ENCODE measurements at places on chromosomes 7 and 10.

DNA sequence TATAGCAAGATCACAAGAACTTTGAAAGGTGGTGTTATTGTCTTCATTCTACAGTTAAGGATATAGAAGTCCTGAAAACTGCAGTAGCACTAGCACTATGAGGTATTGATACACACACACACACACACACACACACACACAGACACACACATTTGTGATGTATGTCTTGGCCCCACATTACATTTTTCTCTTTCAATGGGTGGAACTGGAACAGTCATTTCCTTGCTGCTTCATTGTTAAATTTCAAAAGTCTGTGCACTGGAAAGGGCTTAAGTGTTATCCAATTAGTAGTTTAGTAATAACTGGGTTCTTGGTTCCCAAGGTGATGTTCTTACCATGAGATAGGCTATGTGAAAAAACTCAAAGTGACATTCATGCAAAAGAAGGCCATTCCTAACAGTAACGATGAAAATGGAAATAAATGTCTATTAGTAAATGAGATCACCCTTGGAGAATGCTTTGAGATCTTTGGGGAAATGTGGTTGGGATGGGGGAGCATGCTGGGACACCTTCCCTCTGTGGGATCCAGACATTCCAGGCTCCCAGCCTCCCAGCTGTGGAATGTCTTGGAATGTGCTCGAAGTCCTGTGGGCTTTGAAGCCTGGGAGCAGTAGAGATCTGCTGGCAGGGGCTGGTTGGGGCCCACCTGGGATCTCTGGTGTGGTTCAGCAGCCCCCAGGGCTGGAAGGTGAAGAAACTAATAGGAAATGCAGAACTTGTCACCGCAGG is 37.4 kb upstream of the CALD1 start:
- DNase-seq, result no peak

DNA sequence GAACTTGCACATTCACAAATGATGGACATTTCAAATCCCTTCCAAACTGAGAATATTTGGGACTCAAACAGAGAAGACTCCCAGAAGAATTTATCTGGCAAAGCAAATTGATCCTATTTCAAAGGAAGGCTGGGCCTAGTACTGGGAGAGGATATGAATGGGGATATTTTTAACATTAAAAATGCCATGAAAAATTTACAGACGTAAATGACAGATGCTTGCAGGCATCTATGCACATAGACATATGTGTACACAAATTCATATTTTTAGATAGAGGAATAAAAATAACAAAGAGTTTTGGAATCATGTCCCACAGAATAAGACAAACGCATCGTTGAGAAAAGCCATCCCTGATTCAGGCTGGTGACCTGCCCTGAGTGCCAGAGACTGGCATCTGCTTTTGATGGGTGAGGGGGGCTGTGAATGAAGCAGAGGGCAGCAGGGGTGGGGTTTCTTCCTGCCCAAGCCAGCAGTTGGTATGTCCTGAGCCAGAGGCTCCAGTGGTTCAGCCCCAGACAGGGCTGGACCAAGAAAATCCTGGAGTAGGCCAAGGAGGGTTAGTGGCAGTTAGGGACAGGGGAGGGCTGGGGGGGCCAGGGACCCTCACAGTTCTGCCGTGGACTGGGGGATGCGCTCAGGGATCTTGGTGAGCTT is 138.5 kb downstream of the SLIT1 start:
- no peak for DNase-seq

- DNase-seq, result no peak
Measured at GRCh38 chr10:42491001-42491592, 147.3 kb downstream of the ZNF33B start.

- no peak for DNase-seq
Measured at GRCh38 chr7:2451171-2452073, 24.8 kb downstream of the GRIFIN start.

GRCh38 chr10:47020471-47020870 is 109.2 kb downstream of the PTPN20 start:
- no peak for DNase-seq

GRCh38 chr7:128814499-128814898 is 15.7 kb upstream of the FLNC start:
- no peak for DNase-seq

DNA sequence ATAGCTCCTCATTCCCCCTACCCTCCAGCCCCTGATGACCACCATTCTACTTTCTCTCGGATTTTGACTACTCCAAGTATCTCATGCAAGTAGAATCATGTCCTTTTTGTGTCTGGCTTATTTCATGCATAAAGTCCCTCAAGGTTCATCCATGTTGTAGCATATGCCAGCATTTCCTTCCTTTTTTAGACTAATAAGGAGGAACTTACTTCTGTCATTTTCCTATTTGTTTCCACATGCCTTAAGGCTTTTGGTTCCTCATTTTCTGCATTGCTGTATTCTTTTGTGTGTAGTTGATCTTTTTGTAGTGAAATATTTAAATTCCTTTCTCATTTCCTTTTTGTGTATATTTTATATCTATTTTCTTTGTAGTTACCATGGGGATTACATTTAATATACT is 376.9 kb downstream of the CALN1 start:
- DNase-seq, result no peak

DNA sequence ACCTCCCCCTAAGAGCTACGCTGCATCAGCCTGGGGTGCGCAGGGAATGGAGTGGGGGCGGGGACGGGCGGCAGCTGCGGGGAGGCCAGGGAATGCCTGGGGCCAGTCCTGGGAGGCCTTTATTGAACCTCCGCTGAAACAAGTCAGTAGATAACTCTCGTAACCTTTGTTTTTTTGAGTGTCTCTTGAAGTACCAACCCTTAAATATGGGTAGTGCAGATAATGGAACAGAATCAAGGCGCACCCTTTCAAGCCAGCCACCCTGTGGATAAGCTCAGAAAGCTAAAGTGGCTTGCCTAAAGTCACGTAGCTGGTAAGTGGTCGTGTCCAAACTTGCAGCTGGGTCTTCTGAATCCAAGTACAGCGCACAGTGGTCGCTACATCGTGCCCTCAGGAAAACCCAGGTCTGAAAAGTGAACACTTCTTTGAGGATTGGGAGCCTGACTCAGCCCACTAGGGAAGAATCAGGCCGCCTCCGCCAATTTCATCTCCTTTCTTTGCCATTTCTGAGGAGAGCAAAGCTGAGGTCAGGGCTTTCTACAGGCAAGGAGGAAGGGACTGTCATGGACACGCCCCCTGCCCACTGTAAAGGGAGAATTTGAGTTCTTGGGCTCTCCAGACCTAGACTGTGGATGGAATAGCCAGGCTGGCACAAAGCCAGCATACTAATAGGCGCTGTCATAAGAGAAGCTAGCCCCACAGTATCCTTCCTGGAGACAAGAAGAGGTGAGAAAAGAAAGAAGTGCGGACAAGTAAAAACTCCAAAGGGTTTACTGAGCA is 3.2 kb upstream of the EGR2 start:
- DNase-seq, result no peak

DNA sequence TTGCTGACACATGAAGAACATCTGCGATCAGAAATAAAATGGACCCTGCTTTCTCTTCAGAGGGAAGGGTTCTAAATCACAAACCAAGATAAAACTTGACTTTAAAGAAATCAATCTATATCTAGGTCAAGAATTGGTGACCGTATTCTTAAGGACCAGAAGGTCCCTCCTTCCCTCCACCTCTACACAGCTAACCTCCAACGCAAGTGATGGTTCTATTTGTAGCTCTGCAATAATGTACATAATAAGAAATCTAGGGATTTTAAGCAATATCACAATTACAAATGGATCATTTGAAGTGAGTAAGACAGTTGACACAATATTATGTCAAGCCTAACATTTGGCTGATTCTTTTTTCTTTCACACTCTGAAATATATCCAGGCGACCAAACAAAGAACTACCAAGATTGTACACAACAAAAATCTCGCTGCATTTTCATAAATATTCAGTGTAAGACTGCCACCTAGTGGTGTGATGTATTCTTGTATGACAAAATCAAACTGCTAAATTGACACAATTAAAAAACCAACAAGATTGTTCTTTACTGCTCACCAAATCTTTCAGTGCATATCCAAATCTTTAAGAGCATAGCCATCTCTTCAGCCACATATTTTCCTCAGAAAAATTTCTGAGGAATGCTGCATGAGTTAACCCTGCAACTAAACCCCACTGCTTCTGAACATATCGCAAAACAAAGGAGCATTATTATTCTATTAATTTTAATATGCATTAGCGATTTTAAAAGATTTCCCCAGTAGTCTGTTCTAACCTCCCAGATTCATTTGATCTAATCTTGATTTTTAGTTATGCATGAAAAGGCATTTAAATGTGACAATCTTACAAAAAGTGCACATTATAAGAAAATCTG is 44.5 kb downstream of the ICA1 start:
- no peak for DNase-seq

DNA sequence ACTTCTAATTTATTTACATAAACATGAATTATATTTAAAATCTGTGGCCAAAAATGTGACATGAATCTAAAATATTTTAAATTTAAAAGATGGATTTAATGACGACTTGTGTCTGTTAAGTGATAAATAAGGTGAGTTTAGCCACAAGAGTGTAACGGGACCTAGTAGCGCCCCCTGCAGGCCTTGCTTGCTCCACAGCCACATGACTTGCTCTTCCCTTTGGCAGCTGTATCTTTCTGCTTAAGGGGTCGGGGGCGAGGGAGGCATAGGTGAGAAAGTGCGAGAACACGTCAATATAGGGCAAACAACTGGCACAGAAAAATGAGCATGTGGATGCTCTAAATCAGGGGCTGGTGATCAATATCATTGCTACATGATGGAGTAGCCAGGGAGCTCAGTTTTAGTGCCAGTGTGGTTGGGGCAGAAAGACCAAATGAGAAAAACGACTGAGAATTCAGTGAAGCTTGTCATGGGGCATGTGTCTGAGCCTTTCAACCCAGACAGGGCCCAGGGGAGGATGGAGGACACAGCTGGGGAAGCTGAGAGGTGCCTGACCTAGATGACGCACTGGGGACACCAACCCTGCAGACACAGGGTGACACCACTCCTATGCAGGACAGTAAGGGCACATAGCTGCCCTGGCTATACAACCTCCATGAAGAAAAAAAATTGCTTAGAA is 49.8 kb downstream of the PAXIP1 start:
- DNase-seq, result no peak

DNA sequence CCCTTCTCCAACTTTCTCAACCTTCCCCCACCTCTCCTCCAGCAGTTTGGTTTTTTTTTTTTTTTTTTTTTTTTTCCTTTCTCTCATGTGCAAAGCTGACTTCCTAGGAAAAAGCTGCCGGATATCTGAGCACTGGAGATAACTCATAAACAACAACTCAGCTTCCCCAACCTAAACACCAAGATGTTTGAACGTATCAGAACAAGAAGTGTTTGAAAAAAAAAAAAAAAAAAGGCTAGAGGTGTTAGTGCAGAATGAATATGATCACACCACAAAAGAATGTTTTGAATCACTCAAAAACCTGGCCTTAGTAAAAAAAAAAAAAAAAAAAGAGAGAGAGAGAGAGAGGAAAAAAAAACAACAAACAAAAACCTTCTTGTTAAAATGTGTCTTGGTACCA is 11.2 kb downstream of the GATA3 start:
- DNase-seq, result no peak
